ENCODE measurements at places on chromosomes 13 and 19. TPM values are rescaled to one million over a fixed set of nuclear protein-coding genes. Genes with fewer than 3 reads are reported as not detected.

GRCh38 chr13:41384749-41385503 lies 72.4 kb upstream of the RGCC start:
- no peak for DNase-seq

GRCh38 chr13:35768073-35768472 lies 291.6 kb upstream of the MAB21L1 start:
- no peak for DNase-seq

GRCh38 chr13:48801255-48801654 lies 147.5 kb downstream of the CYSLTR2 start:
- no peak for DNase-seq

- no peak for DNase-seq
Observed at GRCh38 chr13:23969647-23970046, 72.3 kb upstream of the C1QTNF9B start.

DNA sequence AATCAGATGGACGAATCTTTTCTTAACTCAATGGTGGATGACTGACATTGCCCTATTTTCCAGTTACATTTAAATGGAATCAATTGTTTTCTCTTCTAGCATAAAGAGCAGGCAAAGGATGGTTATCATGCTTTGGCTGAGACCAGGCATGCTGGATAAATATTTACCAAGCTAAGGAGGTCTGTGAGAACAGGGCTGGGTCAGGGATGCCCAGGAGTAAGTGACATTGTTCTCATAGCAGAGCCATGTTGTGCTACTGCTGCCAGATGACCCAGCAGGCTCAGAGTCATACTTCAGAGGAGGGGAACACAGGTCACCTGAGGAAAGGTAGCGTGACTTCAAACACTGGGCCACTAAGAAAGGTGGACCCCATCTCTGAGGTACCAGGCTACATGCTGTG lies 116.0 kb upstream of the RNF113B start:
- no peak for DNase-seq

AKAP8L gene
- total RNA-seq, result 60.5 TPM
